ENCODE measurements at places on chromosomes 2 and 18.

DNA sequence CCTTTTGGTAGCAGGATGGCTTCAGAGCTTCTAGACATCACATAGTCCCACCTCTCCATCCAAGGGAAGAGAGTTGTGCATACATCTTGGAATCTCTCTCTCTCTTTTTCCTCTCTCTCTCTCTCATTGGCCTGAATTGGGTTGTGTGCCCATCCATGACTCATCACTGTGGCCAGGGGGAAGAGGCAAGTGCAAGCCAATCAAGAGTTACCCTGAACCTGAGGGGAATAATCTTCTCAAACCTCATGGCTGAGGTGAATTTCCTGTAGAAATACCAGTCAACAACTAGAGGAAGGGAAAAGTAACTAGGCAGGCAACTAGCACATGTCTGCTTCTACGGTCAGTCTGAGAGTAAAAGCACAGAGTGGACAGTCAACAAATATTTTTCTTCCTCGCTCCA is 7.3 kb upstream of the CHN1 start:
- no peak for DNase-seq

GRCh38 chr2:69525261-69525660 is 88.0 kb upstream of the NFU1 start:
- DNase-seq = no peak

DNA sequence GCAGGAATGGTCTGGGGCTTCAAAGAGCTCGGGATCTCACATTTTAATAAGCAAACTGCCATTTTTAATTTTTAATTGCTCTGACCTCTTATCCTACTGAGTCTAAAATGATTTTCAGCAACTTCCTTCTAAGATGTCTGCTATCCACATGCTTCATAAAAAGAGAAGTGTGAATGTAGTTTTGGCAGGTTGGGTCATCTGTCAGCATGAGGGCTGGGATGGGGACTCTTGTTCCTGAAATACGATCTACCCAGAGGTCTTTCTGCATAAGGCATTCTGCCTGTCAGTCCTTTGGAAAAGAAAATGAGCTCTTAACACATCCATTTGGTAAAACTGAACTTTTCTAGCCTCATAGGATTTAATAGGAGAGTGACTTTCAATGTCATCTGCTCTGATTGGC is 252.8 kb upstream of the APCDD1 start:
- no peak for DNase-seq

DNA sequence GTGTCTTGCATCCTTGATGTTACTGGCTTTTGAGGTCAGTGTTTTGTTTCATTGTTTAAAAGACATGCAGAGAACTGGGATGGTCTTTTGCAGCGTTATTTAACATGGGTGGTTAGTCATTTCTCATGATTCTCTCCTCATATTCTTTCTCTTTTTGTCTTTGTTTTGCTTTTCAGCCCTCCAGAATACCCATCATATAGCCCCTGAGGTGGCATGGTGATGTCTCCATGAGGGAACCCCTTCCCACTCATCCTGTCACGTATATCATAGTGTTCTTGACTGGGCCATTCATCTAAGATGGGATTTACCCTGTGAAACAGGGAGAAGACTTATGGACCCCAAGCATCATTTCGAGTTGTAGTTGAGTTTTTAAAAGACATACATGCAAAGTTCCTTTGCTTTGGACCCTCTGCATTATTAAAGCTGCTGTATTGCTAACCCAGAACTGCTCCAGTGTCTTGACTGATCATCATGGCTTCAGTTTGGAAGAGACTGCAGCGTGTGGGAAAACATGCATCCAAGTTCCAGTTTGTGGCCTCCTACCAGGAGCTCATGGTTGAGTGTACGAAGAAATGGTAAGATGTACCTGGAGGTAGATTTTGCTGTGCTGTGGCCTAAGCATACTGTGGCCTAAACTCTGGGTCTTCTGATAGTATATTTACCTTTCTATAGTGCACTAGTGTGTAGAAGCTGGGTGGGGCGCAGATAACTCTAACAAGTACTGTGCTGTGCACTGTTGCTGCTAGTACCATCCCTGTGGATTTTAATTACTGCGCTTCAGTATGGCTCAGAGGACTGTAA is 1.4 kb downstream of the EHBP1 start:
- DNase-seq = no peak

DNA sequence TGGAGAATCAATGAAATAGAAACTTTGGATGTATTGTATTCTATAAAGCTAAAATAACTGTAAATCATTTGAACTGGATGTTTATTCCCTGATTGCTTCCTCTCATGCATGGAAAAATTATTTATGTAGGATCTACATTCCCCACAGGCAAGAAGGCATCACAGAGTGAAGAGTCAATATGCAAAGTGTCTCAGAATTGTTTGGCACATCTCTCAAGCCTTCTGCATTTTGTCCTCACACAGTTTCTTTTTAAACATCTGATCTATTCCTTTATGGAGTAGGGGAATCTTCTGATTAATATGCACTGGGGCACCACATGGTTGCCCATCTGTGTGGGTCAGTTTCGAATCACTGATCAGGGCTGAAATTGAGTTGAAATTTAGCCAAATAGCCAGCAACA is 465.4 kb downstream of the ZNF804A start:
- DNase-seq = no peak

GRCh38 chr2:45745231-45745630 is 93.8 kb downstream of the PRKCE start:
- DNase-seq = no peak

DNA sequence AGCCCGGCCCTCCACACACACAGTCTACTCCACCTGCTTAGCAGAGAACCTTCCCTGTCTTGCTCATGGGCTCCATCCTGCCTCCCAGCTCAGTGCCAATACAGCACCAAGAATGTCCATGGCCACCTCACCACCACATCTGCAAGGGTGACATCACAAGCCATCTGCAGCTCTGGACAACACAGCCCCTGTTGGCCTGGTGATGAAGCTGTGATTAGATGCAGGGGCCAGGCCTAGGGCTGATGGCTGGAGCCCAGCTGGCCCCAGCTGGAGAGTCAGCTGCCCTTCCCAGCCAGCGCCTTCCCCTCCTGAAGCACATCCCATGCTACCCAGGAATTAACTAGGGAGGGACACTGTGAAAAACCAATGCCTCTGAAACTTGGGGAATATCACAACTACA is 91.1 kb downstream of the TTC32 start:
- peak; percentile 19 for DNase-seq
